ENCODE measurements at places on chromosomes 16 and 17.
A peak's percentile ranks its signal among the peaks of the same experiment; 100 is the strongest.

- DNase-seq, result no peak
Measured at GRCh38 chr16:73037331-73037745, 10.6 kb downstream of the ZFHX3 start.

DNA sequence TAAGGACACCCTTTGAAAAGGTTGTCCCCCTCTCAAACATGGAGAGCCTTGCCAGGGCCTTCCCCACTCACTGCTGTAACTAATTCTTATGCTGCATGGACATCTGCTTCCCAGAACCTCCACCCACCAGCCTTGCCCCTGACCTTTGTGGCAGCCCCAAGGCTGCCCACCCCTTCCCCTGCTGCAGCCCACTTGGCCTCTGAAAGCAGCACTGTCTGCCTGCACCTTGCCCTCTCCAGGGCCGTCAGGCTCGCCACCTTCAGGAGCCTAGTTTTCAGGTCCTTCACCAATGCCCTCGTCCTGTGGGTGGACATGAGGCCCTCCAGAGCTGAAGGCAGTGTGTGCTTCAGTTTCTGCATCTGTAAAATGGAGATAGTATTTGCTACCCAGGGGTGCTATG is 2.7 kb upstream of the CORO1A start:
- DNase-seq, result no peak

- DNase-seq, result peak; percentile 21
Measured at GRCh38 chr16:30605158-30605557, 5.0 kb downstream of the ZNF689 start.

- no peak for DNase-seq
Measured at GRCh38 chr16:86823888-86824671, 245.7 kb downstream of the FOXL1 start.

GRCh38 chr16:1818873-1819525 is 7.6 kb downstream of the HAGH start:
- no peak for DNase-seq

DNA sequence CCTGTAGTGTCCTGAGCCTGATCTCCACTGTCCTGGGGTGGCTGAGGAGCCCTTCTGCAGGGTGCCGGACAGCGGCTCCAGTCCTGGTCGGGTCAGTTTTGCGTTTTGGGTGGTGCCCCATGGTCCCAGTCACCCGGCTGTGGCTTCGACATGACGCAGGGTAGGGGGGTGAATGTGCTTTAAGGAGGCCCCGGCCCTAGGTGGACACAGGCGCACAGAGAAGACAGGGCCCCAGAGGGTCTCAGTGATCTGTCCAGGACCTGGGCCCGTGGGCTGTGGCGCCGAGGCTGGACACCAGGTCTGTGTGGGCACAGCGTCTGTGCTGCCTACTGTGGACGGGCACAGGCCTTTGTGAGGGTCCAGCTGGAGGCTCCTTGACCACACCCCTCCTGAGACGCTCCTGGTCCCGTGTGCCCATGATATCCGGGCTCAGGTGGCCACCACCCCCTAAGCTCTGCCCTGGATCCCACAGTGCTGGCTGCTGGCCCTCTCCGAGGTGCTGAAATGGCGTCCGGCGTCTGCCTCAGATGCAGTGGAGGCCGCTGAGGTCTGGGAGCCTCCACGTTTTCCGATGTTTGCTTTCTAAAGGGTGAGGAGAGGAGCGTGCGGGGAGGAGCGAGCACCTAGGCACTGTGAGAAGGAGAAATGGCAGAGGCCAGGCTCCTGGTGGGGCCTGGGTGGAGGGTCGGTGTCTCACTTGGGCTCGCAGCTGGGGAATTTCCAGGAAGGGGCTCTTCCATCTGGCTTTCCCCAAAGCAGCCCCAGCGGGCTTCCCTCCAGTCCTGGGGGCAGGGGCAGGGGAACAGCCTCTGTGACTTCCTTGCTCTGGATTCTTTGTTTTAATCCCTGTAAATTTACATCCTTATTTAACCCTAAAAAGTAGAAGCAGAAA is 56.1 kb upstream of the ACSF3 start:
- peak; percentile 44 for DNase-seq

- DNase-seq, result no peak
Measured at GRCh38 chr16:86697715-86698114, 119.4 kb downstream of the FOXL1 start.

Data from hindlimb muscle (tissue), 1 donor.